ENCODE measurements at places on chromosomes 6 and 20. TPM values are rescaled to one million over a fixed set of nuclear protein-coding genes. Genes with fewer than 3 reads are reported as not detected.

GRCh38 chr6:33766921-33767907, 20.5 kb upstream of the IP6K3 start:
- no peak for DNase-seq

DNA sequence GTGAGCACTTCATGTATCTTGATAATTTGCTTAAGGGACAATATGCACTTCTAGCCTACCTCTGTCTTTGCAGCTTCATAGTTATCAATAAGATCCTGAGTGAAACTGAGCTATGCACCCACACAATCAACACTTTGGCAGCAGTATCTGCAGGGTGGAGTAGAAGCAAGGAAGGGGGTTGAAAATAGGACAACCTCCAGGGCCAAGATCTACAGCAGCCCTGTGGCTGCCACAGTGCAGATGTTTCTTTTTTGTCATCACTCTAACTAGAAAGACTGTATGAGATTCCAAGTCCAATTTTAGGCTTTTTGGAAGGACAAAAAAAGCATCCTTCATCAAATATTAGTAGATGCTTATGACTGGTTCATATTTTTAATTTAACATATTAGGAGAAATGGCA, 336.1 kb upstream of the CITED2 start:
- no peak for DNase-seq

- no peak for DNase-seq
Observed at GRCh38 chr6:13935190-13935880, 10.6 kb downstream of the RNF182 start.

Gene CST7
- total RNA-seq, result 590 TPM

Gene SEL1L2
- total RNA-seq, result not detected

Gene GRIK2
- total RNA-seq, result not detected

Gene TGM2
- total RNA-seq, result 0.33 TPM

Gene PIGU
- 11.1 TPM for total RNA-seq

All from natural killer cell (primary cell).